GM23338 (cell line): ENCODE measurements at places on chromosomes 7 and 10.

DNA sequence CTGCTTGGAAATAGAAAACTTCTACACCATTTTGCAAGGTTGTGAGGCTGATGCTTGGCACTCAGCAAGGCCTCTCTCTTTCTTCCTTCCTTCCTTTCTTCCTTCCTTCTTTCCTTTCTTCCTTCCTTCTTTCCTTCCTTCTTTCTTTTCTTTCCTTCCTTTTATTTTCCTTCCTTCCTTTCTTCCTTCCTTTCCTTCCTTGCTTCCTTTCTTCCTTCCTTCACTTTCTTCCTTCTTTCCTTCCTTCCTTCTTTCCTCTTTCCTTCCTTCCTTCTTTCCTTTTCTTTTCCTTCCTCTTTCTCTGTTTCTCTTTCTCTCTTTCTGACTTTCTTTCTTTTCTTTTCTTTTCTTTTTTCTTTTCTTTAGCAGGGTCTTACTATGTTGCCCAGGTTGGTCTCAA lies 460.4 kb downstream of the KCNMA1 start:
- DNase-seq: no peak

DNA sequence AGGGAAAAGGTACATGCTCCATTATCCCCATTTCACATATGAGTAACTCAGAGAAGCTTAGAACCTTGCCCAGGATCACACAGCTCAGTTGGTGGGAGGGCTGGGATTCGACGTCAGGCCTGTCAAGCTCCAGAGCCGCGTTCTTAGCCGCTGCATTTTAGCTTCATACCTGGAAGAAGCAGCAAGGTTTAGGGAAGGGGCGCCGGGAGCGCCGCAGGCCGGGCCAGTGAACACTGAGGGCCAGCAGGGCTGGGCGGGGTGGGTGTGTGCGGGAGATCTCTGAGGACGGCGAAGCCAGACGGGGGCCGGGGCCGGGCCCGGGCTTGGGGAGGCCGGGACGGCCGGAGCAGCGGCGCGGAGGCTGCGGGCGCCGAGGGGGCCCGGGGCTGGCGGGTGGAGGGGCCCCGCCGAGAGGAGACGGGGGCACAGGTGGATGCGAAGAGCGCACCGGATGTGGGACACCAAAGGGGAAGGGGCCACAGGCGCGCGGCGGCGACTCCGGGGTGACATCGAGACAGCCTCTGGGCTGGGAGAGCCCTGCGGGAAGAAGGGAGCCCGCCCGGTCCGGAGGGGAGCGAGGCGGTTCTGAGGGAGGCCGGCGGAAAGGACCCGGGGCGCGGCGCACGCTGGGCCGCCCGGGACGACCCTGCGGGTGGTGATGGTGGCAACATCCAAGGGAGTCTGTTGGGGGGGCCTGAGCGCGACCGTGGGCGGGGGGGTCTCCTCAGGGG lies 498 bp downstream of the NDST2 start:
- DNase-seq: peak; percentile 66

DNA sequence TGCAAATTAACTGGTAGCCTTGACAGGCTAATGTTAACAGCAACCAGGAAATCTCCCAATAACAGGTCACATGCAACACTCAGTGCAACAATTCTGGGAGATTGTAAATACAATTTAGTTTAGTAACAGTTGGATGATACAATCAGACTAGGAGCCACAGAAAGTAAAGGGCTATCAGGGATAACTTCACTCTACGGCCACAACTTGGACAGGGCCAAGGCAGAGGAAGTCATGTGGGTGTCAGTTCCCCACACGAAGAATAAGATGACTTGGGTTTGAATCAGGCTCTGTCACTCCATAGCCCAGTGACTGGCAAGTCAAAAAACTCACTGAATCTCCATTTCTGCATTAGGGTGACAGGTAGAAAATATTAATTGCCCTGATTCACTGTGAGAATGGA lies 217.3 kb upstream of the CCDC6 start:
- no peak for DNase-seq

GRCh38 chr10:116521424-116522290 lies 24.1 kb upstream of the PNLIP start:
- peak; percentile 72 for DNase-seq

DNA sequence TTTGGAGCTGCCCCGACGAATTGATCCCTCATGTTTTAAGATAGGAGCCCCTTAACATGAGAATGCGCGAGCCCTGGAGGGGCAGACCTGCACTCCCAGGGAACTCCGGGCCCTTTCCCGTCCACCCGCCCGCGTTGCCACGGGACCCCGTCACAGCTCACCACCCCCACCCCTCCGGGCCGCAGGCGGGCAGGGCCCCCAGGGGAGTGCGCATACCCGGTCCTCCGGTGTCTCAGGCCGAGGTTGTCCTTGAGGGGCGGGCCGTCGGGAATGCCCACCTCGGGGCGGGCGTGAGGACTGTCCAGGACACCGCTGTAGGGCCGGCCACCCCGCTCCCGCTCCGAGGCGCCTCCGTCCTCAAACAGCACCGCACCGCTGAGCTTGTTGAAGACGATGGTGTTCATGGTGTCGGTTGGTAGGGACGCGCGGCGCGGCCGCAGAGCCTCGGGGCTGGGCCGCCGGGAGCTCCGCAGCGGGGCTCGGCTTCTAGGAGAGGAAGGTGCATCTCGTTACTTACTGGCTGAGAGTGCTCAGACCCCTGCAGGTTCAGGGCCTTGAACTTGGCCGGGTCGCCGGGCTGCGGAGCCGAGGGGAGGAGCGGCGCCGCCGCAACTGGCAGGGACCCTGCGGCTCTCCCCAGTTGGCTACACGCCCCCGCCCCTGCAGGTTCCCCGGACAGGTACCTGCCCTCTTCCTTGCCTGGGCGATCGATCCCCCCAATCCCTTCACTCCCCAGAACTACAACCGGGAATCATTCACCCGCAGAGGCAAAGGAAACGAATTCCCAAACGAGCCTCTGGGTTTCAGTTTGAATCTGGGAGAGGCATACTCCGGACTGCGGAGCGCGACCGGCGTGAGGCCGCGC lies 2.4 kb downstream of the MKX start:
- DNase-seq: peak; percentile 70
